ENCODE measurements at places on chromosomes 1 and 21. TPM values are rescaled to one million over a fixed set of nuclear protein-coding genes. Genes with fewer than 3 reads are reported as not detected.
A peak's percentile ranks its signal among the peaks of the same experiment; 100 is the strongest.

- DNase-seq: no peak
- H3K4me1 ChIP-seq: peaks cover 34% of the 10 kb centered on the region
- no peaks in the 10 kb centered on the region for H3K27me3 ChIP-seq
- no peak overlapping the region for H3K4me3 ChIP-seq
These were observed 35.1 kb upstream of the LBR start for GRCh38 chr1:225462714-225463574.

- H3K4me3 ChIP-seq: no peak overlapping the region
- no peaks in the 10 kb centered on the region for H3K36me3 ChIP-seq
- no peaks in the 10 kb centered on the region for H3K27me3 ChIP-seq
- DNase-seq: no peak
- H3K4me1 ChIP-seq: no peaks in the 10 kb centered on the region
These were observed 282.2 kb downstream of the RYR2 start for GRCh38 chr1:237324226-237324625.

The GSTM1 gene
- polyA plus RNA-seq: not detected

The ANGPTL1 gene
- 0.19 TPM for polyA plus RNA-seq

DNA sequence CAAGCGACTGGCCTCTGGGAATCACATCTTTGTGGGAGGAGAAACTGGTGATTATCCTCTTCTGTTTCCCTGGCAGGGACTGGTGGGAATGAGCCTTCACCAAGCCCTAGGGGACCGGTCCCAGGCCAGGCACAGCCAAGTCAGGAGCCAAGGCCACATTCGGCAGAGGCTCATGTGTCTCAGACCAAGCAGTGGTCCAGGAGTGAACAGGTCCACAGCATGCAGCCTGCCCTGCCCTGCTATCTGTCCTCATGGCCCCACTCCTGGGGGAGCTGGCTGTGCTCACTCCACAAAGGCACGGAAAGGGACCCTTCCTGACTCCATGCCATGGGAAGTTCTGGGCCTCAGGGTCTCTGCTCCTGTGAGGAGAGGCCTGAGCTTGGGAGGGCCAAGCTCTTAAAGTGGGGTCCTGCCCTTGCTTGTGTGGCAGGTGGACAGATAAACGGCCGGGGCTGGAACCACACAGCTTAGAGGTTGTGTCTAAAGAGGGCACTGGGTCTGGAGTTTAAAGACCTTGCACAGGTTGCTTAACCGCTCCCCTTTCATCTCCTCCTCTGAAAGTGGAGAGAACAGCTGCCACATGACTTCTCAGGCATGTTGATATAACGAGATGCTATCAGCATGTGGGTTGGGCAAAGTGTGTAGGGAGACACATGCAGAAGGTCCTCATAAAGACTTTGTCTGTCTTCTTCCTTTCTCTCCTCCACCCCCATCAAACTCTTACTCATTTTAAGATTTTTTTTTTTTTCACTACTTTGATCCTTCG, 57.5 kb downstream of the CASQ2 start:
- H3K36me3 ChIP-seq: no peaks in the 10 kb centered on the region
- DNase-seq: no peak
- H3K4me1 ChIP-seq: peaks cover 8% of the 10 kb centered on the region
- no peak overlapping the region for H3K27ac ChIP-seq
- H3K4me3 ChIP-seq: no peak overlapping the region

GRCh38 chr1:86714561-86715244, 10.3 kb downstream of the SH3GLB1 start:
- H3K4me1 ChIP-seq: peaks cover 8% of the 10 kb centered on the region
- no peak overlapping the region for H3K4me3 ChIP-seq
- H3K27me3 ChIP-seq: no peaks in the 10 kb centered on the region

The TMEM200B gene
- polyA plus RNA-seq: 4.9 TPM

GRCh38 chr21:44293551-44294231, 6.2 kb upstream of the PFKL start:
- H3K36me3 ChIP-seq: no peaks in the 10 kb centered on the region
- H3K4me3 ChIP-seq: no peak overlapping the region
- peaks cover 9% of the 10 kb centered on the region for H3K27me3 ChIP-seq
- H3K27ac ChIP-seq: no peak overlapping the region

The FMO1 gene
- polyA plus RNA-seq: 0.23 TPM

- no peaks in the 10 kb centered on the region for H3K27me3 ChIP-seq
- no peak overlapping the region for H3K27ac ChIP-seq
- H3K4me3 ChIP-seq: no peak overlapping the region
- H3K36me3 ChIP-seq: no peaks in the 10 kb centered on the region
- H3K4me1 ChIP-seq: peaks cover 10% of the 10 kb centered on the region
These were observed 142.6 kb downstream of the DENND1B start for GRCh38 chr1:197632651-197633050.

DNA sequence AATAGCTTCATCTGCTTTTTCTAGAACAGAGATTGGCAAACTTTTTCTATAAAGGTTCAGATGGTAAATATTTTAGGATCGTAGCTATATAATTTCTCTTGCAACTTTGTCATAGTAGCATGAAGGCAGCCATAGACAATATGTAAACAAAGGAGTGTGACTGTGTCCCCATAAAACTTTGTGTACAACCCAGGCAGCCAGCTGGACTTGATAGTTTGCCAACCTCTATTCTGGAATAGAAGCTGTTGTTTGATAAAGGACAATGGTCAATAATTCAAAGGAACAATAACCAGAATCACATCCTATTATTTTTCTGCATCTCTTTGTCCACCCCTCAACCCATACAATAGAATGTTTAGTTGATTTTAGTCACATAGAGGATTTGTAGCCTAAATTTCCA, 286.7 kb downstream of the LMX1A start:
- no peak overlapping the region for H3K27ac ChIP-seq
- DNase-seq: no peak
- peaks cover 26% of the 10 kb centered on the region for H3K4me1 ChIP-seq
- no peak overlapping the region for H3K4me3 ChIP-seq

- H3K27me3 ChIP-seq: no peaks in the 10 kb centered on the region
- H3K4me3 ChIP-seq: no peak overlapping the region
- no peak for DNase-seq
- H3K27ac ChIP-seq: no peak overlapping the region
- H3K4me1 ChIP-seq: peaks cover 22% of the 10 kb centered on the region
These were observed 26.5 kb downstream of the OSBPL9 start for GRCh38 chr1:51643362-51643761.

DNA sequence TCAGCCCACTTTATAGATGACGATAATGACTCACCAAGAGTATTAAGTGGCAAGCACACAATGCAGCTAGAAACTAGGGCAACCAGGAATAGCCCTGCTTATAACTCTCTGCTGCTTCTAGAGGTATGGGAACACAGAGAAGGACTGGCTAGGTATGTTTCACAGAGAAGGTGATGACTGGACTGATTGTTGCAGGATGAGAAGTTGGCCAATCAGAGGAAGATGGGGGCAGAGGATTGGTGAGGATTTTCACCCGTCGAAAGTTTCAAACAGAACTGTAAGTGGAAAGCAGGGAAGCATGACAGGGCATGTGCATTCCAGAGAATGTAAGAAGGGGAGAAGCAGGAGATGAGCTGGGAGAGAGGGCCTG, 222.4 kb upstream of the JUN start:
- H3K27me3 ChIP-seq: no peaks in the 10 kb centered on the region
- DNase-seq: no peak
- H3K4me1 ChIP-seq: no peaks in the 10 kb centered on the region
- no peak overlapping the region for H3K27ac ChIP-seq
- no peak overlapping the region for H3K4me3 ChIP-seq

The HUNK gene
- 1.6 TPM for polyA plus RNA-seq

- no peaks in the 10 kb centered on the region for H3K27me3 ChIP-seq
- no peak overlapping the region for H3K27ac ChIP-seq
- H3K4me1 ChIP-seq: no peaks in the 10 kb centered on the region
- no peaks in the 10 kb centered on the region for H3K36me3 ChIP-seq
- no peak overlapping the region for H3K4me3 ChIP-seq
- DNase-seq: no peak
These were observed 20.7 kb upstream of the MFSD2A start for GRCh38 chr1:39933956-39934941.

The FNDC10 gene
- polyA plus RNA-seq: 7.7 TPM

DNA sequence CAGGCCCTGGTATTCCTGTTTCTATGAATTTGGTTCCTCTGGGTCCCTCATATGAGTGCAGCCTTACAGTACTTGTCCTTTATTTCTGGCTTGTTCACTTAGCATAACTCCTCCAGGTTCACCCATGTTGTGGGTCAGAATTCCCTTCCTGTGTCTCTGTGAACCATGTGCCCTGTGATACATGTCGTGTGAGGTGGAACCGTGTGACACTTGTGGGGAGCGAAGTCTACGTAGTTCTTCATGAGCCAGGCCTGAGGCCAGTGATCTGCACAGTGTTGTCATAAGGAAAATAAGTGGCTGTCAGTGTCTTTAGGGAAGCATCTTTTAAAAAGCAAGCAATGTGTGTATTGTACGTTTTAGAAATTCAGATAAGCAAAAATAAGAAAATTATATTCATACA, 122.8 kb downstream of the GALNT2 start:
- no peak overlapping the region for H3K27ac ChIP-seq
- H3K27me3 ChIP-seq: no peaks in the 10 kb centered on the region
- H3K36me3 ChIP-seq: no peaks in the 10 kb centered on the region
- no peak for DNase-seq
- peaks cover 20% of the 10 kb centered on the region for H3K4me1 ChIP-seq
- no peak overlapping the region for H3K4me3 ChIP-seq

- H3K4me3 ChIP-seq: peak overlapping the region; percentile 93
- peaks cover 17% of the 10 kb centered on the region for H3K4me1 ChIP-seq
- H3K27ac ChIP-seq: peak overlapping the region; percentile 86
- peak; percentile 92 for DNase-seq
- peaks cover 15% of the 10 kb centered on the region for H3K27me3 ChIP-seq
These were observed 462 bp upstream of the TLCD4 start for GRCh38 chr1:95116580-95117206.

The SYCP1 gene
- 0.66 TPM for polyA plus RNA-seq

DNA sequence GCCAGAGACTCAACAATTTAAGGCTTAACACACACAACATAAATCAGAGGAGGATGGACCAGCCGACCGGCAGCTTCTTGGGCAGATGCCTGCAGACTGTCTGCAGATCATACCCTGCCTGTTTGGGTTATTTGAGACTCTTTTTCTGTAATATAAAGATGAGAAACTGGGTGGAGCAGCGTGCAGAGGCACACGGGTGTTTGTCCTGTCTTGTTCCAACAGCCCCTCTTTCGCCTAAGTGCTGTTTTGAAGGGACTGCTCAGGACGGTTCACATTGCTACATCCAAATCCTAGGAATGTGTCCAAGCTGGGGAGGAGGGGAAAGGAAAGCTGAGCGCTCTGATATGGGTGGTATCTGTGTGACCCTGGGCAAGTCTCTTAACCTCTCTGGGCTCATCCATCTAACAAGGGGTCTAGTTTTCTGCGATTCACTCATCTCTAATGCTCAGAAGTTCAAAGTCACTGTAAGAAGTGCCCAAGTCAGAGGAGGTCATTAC, 149.9 kb downstream of the CLIC6 start:
- H3K27ac ChIP-seq: no peak overlapping the region
- H3K27me3 ChIP-seq: no peaks in the 10 kb centered on the region
- no peaks in the 10 kb centered on the region for H3K36me3 ChIP-seq

The MSH4 gene
- polyA plus RNA-seq: 0.10 TPM

DNA sequence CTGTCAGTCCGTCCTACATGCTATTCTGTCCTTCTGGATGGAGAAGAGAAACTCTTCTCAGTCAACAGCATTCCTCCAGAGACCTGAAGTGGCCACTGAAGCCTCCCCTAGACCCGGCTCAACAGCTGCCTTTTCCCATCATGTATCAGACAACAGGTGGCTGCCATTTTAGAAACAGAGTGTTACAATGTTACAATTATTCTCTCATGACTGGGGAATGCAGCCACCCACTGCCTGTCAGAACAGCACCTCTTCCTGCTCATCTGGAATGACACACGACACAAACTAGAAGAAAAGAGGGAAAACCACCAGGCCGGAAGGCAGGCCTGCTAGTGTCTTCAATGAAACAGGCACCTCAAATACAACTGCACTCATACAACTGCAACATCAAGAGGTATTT, 105.3 kb downstream of the PGBD5 start:
- H3K36me3 ChIP-seq: no peaks in the 10 kb centered on the region
- no peak for DNase-seq
- no peak overlapping the region for H3K4me3 ChIP-seq
- no peaks in the 10 kb centered on the region for H3K4me1 ChIP-seq
- no peaks in the 10 kb centered on the region for H3K27me3 ChIP-seq

GRCh38 chr1:119318466-119319309, 49.9 kb upstream of the HAO2 start:
- H3K27ac ChIP-seq: no peak overlapping the region
- no peak overlapping the region for H3K4me3 ChIP-seq

- H3K4me3 ChIP-seq: no peak overlapping the region
- no peak for DNase-seq
- H3K27ac ChIP-seq: no peak overlapping the region
- no peaks in the 10 kb centered on the region for H3K4me1 ChIP-seq
These were observed 14.3 kb downstream of the FAM177B start for GRCh38 chr1:222751255-222751654.

DNA sequence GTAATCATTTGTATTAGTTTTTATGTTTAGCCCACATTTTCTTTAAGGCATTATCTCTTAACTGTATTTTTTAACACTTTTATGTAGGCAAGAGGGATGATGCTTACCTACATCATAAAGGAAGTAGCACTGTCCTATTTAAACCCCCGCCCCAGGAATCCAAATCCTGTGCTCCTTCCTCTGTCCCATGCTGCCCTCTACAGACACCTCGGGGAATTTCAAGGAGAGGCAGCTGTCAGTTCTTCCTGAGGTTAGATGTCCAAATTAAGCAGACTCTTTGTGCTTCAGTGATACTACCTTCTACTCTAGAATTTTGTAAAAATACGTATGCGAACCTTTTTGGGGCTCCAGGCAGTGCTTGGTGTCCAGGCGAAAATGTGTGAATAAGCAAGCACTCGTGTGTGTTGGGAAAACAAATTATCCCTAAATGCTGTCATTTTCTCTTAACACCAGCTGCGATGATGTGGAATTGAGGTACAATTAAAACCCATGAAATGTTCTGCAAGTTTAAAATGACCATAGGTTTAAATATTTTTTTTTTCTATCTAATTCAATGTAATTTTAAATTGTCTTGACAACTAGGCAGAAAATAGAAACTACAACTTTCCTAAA, 19.2 kb downstream of the CRCT1 start:
- H3K27me3 ChIP-seq: no peaks in the 10 kb centered on the region
- no peak overlapping the region for H3K4me3 ChIP-seq
- DNase-seq: peak; percentile 92
- H3K36me3 ChIP-seq: peaks cover 7% of the 10 kb centered on the region
- H3K4me1 ChIP-seq: peaks cover 12% of the 10 kb centered on the region
- no peak overlapping the region for H3K27ac ChIP-seq

The HAO2 gene
- polyA plus RNA-seq: not detected

- H3K36me3 ChIP-seq: no peaks in the 10 kb centered on the region
- no peaks in the 10 kb centered on the region for H3K4me1 ChIP-seq
- H3K27me3 ChIP-seq: no peaks in the 10 kb centered on the region
- no peak for DNase-seq
- no peak overlapping the region for H3K27ac ChIP-seq
These were observed 326.5 kb upstream of the PROX1 start for GRCh38 chr1:213661302-213661701.

DNA sequence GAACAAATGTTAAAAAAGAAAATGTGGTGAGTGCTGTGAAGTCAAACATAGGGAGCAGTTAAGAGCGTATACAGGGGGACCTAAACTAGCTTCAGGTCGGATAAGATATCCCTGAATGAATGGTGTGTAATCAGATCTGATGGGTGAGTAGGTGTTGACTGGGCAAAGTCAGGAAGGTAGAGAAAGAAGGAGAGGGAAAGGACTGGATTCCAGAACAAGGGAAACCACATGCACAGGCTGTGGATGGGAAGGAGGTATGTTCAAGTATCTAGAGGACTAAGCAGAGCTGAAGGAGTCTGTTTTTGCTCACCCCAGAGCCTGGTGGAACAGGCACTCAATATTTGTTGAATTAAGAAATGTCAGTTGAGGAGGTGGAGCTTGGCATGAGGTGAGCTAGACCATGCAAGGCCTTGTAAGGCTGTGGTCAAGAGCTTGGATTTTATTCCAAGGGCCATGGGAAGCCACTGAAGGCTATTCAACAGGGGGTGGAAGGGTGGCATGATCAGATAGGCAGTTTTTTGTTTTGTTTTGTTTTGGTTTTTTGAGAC, 27.4 kb downstream of the MAP7D1 start:
- peak overlapping the region; percentile 59 for H3K27ac ChIP-seq
- no peak overlapping the region for H3K4me3 ChIP-seq
- peaks cover 12% of the 10 kb centered on the region for H3K4me1 ChIP-seq

Measured in GM23338 (cell line).